DMS 273 treated with DMSO at 0.1 percent for 48 hours (cell line): ENCODE measurements at places on chromosomes 16 and 17.

DNA sequence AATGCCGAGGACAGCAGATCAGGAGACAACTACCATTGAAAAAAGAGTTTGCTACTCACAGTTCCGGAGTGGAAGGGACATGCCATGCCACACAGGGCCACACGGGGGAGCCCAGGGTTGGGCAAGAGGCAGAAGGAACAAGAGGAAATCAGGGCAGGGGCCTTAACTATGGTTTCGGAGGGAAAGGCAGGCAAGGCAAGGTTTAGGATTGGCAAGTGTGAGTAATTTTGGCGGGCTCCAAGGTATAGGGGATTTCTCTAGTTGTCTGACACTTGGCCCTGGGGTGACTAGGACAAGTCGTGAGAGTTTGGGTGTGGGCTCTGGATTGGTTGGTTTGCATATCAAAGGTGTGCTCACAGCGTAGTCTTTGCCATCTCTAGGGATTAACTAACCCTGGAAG is 27.0 kb upstream of the NTN1 start:
- DNase-seq = peak; percentile 3

DNA sequence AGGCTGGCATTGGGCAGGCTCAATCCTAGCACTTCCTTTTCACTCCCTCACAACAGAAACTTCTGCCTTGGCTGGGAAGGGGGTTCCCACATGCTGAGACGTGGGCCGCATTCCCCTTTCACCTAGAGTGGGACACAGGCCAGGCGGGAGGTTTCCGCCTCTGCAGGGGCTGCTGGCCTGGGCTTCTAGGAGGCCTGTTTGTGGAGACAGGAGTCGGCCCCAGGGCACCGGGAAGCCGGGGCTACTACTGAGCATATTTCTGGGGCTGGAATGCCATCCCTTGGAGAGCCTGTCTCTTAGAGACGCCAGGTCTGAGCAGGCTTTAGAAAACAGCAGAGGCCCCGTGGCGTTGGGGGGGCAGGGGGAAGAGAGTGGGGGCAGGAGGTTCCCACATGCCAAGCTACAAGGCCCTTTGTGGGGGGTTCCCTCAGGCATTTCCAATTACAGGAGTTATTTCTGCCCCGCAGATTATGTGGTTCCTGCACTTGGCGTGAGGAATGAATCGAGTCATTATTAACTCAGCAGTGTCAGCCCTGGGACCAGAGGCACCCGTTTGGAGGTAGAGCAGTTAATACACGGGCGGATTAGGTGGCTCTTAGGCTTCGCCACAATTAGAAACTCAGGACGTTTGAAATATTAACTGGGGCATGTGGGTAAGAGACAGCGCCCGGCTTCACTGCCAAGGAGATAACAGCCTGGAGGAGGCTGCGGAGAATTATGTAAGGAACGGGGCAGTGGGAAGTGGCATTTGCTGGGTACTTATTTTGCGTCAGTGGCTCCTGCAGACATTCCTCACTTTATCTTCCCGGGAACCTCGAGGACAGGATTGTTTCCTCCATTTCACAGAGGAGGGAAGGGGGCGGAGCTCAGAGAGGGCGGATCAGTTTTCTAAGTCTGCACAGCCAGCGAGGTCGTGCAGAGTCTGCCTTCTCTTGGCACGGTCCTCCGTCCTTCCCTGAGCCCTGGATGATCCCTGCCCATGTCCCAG is 162.5 kb downstream of the MAF start:
- DNase-seq = no peak

GRCh38 chr16:88701581-88702370 is 4.4 kb downstream of the RNF166 start:
- DNase-seq = no peak

DNA sequence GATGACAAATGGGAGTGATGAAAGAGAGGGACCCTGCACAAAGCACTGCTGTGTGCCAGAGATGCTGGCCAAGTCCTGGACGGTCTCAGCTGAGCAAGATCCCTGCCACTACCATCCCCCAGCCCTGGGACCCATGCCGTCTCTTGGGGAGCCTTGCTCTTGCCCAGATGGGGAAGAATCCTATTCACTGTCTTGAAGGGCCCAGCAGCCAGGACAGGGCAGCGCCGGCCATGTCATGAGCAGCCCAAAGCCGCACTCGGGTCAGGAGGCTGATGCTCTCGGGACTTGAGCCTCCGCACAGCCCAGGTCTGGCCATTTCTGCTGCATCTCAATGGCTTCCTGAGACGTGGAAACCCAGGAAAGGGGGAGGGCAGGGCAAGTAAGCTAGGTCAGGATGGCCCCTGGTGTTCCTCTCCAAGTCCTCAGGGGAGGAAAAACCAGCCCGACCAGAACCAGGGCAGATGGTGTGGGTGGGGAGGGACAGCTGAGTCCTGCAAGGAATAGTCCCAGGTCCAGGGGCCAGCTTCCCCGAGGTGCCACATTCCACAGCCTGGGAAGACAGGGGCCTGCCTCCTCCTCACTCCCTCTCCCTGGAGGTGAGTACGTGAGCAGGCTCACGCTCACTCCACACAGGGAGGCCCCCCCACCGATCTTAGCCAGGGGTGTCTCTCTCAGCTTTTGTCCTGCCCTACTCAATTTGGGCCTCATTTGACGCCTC is 7.8 kb upstream of the KRT19 start:
- DNase-seq = no peak

DNA sequence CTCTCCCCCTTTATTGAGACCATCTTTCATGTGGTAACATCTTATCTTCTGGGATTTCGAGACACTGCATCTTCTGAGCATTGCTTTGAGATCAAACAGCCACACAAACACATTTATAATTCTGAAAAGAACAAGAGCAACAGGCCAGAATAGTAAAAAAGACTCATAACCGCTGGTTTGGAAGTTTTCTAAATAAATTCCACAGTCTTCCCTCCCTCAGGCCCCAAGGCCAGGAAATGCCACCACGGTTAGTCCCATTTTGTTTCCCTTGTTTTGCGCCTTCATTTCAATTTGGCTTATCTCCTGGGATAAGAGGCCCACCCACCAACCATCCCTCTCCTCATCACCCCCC is 25.3 kb downstream of the LITAF start:
- no peak for DNase-seq

- DNase-seq = no peak
Measured at GRCh38 chr17:51479303-51479702, 219.0 kb downstream of the UTP18 start.

GRCh38 chr16:3068487-3068886 is 3.0 kb downstream of the IL32 start:
- DNase-seq = no peak

DNA sequence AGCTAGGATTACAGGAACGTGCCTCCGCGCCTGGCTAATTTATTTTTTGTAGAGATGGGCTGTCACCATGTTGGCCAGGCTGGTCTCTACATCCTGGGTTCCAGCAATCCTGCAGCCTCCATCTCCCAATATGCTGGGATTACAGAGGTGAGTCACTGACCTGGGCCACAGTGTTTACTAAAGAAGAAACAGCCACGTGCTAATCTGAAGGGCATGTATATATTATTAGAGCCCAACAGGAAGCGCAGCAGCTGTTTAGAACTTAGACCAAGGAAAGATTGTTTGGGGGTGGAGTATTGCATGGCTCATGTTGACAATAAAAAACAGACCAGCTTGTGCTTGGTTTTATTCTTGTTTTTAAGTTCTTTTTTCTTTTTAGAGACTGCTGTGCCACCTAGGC is 60.2 kb downstream of the HAPSTR1 start:
- no peak for DNase-seq

DNA sequence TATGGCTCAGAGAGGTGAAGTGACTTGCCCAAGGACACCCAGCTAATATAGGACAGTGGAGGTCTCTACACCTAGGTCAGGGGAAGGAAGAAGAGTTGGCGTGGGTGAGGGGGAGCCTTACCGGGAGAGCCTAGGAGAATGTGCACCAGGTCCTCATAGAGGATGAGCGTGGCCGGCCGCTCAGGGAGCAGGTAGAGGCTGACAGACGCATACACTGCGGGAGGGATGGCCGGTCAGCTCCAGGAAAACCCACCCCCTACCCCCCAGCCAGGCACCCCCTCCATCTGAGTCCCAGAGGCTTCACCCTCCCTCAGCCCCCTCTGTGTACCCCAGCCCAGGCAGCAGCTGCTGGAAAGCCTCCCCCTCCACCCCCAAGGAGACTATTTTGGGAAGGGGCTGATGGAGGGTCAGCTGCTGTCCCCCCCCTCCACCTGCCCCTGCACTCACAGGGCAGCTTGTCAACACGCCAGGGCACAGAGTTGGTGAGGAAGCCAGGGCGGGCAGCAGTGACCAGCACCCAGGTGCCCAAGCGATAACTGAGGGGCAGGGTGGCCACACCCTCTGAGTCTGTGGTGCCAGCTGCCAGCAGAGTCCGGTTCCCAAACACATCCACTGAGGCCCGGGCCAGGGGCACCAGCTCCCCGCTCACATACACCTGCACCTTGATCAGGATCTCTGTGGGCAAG is 4.1 kb downstream of the FAM171A2 start:
- no peak for DNase-seq

- no peak for DNase-seq
Measured at GRCh38 chr16:81455006-81455405, 10.4 kb downstream of the CMIP start.

DNA sequence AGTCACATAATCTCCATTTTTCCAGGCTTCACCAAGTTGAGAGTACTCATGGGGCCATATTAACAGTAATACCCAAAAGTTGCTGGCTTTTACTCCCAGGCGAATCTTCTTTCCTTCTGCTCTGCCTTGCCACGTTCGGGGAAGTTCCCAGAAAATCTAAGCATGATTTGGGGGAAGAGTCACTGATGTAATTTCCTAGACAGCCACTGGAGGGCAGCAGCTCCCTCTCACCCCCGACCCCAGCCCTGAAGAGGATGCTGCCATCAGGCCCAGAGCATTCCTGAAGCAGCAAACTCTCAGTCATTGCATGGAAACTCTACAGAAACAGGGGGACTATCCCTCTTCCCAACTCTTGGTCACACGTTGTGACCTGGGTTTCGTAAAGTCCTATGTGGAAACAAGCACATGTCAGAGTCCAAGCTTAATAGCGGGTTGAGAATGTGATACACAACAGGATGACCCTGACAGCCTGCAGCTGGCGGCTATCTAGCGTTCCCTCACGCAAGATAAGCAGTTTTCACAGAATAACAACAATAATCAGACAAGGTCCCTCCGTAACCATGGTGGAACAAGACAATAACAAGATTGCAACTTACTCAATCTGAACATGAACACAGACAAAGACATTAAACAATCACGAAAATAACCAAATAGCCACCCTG is 43.8 kb upstream of the DHX40 start:
- peak; percentile 21 for DNase-seq

DNA sequence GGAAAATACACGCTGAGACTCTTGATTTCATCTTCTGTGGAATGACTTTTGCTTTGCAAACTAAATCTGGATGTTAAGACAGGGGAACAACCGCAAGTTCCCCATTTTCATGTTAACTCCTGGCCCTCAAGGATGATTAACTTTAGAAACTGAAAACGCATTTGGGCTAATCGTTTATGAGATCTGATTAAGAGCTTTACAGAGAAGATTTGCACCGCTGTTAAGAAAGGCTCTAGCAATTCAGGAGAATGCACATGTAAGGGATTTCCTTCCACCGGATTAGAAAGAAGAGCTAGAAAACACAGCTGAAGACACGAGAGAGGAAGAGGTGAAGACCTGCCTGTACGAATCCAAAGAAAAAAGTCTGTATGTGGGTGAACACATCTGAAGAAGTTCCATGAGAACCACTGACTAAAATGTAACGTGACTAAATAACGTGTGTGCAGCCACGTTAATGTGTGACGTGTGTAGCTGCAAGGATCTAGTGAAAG is 106.4 kb downstream of the YPEL2 start:
- DNase-seq = no peak

DNA sequence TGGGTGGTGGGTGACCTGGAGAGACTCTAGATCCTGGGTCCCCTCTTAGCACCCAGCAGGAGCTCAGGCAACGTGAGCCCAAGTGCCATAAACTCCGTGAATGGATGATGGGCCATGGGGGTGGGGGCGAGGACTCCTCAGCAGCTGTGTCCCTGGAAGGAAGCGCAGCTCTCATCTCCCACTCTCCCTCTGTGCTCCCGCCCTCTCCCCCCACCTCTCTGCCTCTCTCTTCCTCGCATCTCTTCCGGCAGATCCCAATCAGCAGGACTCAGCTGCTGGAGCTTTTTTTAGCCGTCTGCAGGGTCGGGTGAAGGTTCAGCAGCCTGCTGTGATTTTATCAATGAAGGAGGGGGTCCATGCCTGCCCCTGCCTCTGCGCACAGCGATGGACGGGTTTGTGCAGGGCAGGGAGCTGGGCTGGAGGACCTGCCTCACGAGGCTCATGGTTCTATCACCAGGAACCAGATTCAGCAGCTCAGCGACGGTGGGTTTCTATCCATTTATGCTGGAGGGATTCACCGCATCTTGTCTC is 8.3 kb downstream of the CCR7 start:
- DNase-seq = no peak

DNA sequence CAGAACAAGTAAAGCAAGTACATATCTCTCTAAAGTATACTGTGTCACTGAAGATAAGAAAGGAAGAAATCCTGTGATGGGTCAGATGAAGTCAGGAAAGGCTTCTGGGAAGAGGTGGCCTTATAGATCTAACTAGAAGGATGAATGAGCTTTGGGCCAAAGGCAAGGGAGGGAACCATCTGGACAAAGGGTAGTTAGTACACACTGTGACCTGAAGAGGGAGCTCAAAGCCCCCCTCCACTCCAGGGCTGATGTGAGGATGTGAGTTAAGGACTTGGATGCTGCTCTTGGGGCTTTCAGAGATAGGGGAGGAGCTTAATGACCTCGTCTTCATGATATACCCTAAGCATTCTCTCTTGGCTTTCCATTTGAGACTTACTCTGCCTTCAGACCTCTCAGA is 185.3 kb upstream of the CACNG3 start:
- no peak for DNase-seq

DNA sequence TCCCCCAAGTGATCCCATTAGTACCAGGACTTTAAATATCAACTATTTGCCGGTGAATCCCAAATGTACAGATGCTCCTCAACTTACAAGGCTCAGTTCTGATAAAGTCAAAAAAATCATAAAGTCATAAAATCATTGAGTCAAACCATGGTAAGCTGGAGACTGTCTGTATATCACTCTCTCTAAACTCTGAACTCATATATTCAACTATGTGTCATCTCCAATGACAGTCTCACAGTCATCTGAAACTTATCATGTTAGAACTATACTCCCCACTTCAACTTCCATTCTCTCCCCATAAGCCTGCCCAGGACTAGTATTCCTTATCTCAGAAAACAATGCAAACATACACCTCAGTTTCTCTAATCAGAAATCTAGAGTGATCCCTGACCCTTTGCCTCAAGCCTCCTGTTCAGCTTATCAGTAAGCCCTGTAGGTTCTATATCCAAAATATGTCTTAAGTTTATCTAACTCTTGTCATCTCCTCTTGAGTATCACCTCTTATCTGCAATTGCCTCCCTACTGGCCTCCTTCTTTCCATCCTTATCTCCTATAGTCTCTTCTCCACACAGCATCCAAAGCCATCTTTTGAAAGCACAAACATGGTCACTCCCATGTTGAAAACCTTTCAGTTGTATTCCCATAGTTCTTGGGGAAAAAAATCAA is 55.0 kb downstream of the SSH2 start:
- no peak for DNase-seq

- no peak for DNase-seq
Measured at GRCh38 chr16:88010968-88011483, 59.8 kb downstream of the BANP start.

- no peak for DNase-seq
Measured at GRCh38 chr16:82379551-82379950, 209.5 kb upstream of the MPHOSPH6 start.
